ENCODE measurements at places on chromosomes 11 and 22.

DNA sequence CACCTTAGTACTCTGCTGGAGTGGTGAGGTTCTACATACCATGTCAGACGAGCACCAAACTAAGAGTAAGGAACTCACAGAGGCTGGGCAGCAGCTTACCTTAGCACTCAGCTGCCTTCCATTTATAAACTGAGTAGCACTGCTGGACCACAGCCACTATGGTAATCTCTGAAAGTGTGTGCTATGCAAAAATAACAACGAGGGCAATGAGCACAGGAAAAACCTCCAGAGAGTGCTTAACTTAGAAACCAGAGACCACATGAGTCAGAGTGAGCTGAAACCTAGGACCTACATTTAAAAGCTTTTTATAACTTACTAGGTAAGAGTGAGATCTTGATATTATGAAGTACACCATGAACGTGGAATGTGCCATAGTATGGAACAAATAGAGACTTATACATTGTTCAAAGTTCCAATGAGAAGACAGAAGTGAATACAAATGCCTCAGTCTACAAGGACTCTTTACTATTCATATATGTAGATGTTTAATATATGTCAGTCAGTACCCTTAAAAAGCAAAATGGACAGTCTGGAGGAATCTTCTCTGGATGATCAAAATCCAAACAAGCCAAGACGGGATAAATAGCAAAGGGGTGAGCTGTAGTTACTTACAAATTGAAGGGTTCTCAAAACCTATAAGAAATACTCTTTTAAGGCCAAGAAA, 17.2 kb upstream of the CD59 start:
- no peak for DNase-seq

DNA sequence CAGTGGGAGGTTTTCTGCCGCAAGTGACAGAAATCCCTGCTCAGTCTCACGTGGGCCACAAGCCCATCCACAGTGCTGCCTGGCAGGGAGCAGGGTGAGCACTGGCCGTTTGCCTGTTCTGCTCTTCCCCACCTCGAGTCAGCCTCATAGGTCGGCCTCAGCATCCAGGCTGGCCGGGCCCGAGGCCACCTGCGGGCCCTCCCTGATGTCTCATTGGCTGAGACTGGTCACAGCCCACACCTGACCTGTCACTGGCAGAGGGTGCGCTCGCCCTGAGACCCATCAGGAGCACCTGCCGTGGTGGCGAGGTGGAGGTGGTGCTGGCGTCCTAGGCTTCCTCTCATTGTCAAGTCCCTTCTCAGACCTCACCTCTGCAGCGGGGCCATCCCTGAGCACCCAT, 72.1 kb downstream of the ELFN2 start:
- DNase-seq: no peak

DNA sequence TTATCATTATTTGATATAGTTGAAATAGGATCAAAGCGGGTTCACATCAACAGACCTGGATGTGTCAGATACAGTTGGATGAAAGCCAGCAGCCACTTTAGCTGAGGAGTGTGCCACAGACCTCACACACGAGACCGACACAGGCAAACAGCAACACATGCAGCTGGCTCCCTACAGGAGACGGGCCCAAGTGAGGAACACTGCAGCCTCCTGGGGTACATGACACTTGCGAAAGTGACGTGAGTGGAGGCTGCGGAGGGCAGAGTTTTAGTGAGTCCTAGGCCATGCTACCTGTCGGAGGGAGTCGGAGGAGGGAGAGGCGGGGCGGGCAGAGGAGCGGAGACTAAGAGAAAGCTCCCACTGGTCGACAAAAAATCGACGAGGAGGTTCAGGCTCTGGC, 100.9 kb upstream of the BID start:
- DNase-seq: no peak

DNA sequence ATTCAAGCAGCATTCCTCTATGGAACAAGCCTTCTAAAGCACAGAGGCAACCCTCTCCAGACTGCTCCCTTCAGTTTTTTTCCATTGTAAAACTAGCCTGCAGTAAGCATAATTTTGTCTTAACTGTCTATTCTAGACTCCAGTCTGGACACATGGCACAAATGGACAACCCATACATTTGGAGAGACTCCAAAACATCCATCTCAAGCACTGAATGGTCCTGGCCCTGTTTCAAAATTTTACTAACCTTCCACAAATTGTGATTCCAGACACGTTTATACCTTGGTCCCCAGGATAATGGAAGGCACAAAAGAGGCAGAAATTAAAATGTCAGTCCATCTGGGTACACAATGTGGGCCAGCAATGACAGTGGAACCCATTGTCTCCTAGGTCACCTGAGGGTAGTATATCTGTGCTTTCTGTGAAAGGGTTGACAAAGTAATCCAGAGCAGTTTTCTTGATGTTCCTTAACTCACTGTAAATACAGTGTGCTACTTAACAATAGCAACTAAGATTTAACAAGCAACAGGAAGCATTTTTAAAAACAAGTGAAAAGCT, 16.2 kb upstream of the SESN3 start:
- DNase-seq: no peak

DNA sequence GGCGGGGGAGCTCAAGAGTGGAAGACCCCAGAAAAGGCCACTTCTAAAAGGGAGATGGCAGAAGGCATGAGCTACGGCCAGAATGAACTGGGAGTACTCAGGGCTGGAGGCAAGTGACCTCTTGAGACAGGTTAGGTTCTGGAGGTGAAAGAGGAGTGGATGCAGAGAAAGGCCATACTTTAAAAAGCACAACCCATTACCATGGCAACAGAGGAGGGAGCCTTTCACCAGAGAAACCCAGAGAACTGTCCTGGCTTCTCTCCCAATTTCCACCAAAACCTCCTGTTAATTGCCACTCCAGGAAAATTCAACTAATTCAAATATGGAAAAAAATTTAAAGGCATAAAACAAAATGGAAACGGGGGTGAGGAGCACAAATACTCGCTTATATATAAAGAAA, 15.8 kb downstream of the A4GALT start:
- no peak for DNase-seq

DNA sequence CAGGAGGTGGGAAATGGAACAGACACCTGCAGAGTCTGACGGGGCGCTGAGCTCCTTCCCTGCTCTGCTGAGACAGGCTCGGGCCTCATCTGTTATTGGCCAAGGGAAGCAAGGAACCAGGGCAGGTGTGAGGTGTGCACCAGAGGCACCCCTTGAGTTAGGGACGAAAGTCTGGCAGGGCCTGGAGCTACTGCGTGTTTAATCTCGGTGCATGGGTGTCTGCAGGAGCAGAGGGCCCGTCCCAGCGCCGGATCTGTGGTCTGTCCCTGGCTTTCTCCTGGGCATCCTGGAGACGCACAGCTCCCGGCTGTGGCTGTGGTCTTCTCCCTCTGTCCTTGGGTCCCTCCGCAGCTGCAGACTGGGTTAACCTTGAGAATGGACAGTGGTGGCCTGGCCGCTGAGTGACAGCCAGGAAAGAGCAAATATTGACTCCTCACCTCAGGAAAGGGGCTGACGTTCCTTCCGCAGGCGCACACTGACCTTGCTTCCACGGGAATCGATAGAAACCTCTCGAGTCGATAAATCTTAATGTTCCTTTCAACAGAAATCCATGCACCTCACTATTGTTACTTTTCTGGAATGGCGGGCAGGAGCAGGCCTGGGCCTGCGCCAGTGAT, 975.6 kb downstream of the BRD1 start:
- no peak for DNase-seq

DNA sequence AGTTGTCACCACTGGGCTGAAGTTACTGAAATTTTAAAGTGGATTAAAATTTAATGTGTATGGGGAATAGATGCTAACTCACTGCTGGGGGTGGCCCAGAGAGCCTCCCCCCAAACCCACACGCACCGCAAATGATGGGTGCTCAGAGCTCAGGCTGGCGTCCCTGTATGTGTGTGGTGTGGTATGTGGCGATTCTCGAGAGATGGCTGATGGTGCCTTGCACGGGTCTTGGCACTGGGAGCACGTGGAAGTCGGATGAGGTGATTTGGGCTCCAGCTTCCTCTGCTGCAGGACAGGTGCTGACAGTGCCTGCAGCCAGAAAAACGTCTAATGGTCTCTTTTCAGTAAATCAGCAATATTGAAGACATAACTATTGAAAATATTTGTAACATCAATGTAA, 1473.3 kb downstream of the TBC1D22A start:
- DNase-seq: no peak

DNA sequence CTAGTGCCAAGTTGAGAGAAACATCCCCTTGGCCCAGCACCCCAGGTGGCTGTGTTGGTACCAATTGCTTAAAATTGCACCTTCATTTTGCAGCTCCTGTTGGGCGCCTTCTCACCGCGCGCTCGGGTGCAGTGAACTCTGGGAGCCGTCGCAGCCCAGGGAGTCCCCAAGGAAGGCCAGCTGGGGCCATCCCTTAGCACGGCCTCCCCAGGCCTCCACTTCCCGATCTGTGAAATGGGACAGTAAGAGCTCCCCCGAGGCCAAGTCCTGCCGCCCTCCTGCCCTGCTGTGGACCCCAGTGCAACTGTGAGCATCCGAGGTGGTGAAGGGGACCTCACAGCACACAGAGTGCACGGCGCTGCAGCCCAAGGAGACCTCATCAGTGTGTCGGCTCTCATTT, 1234.1 kb downstream of the BRD1 start:
- no peak for DNase-seq

DNA sequence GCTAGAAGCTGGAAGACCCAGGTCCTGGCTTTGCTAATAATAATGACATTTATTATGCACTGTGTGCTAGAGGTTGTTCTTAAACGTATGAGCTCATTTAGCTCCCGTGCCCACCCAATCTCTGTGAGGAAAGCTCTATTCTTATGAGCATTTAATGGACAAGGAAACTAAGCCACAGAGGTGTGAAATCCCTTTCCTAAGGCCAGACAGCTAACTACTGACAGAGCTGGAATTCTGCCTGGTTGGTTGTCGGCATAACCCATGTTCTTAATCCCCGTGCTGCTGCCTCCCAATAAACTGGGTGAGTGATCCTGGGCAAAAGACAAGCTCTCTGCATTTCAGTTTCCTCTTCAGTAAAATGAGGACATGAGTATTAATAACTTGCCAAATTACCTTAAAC, 49.4 kb downstream of the SNX19 start:
- DNase-seq: no peak

DNA sequence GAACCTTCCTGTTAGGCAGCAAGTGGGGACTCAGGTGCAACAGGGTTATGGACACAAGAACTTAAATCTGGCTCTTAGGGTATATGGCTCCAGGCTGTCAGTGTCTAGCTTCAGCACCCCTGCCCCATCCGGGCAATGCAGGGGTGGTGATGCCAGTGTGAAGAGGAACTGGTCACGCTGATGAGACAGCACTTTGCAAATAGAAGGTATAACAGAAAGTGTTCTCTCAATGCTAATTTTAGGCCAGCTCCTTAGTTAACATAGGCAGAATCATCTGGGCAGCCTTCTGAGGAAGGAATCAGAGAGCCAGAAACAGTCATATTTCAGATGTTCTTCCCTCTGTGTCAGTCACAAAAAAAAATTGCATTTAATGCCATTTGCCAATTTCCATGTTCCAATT, 41.2 kb downstream of the SYT9 start:
- no peak for DNase-seq

- DNase-seq: no peak
Observed at GRCh38 chr11:32435511-32435941, at the start of gene WT1. WT1 (minus strand) TSS chr11:32435539.

Data from stimulated activated CD4-positive, alpha-beta T cell treated with anti-CD3 and anti-CD28 coated beads, Interleukin-15, amount 100 ng/mL, for 24 hours (primary cell).